ENCODE measurements at places on chromosomes 1 and 21.

- ATAC-seq, result no peak
Measured at GRCh38 chr1:36879613-36880012, 154.7 kb downstream of the GRIK3 start.

DNA sequence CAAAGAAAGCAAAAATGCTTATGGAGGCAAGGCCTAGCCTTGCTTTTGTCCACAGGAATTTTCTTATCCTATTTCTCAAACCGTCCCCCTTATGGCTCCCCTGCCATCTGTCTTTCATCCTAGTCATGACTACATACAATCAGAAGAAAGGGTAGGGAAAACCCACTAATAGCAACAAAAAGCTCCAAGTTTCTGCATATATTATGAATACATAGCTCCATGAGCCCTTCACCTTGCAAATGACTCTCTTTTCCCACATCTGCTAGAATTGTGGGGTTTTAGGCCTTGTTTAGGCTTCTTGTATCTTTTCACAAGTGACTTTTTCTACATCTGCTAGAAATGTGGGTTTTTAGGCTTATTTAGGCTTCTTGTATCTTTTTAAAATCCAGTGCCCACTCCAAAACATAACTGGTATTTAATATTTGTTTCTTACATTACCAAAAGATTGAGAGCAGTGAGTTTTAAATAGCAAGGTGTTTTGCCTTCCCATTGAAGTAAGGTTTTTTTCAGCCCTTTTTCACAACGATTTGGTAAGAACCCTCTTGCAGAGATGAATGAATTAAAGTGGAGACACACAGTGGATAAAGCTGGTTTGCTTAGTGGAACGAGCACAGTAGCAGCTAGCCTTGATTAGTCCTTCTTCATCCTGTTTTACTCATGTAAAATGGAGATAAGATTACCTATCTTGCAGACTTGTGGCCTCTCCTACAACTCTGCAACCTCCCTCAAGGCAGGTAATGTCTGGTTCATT lies 4.4 kb downstream of the GADD45A start:
- no peak for ATAC-seq

- no peak for ATAC-seq
Measured at GRCh38 chr1:226915672-226915995, 24.5 kb upstream of the COQ8A start.

DNA sequence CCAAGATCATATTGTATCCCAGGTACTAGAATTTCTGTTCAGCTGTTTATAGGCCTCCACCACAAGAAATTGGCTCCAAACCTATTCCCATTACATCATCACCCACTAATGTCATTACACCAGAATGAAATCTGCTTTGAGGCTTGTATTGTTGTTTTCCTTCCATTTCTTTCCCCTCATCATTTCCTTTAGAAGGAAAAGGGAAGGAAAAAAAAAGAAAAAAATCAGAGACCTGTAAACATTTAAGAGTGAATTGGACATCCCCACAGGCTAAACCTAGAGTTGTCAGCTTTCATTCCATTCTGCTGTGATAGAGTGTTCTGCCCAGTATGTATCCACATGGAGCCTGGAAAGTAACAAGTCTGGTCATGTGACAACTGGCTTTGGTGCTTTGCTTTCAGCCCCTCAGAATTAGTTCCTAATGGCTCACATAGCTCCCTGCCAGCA lies 44.6 kb downstream of the NFYC start:
- no peak for ATAC-seq

- ATAC-seq, result no peak
Measured at GRCh38 chr1:239879321-239880170, 212.1 kb upstream of the FMN2 start.

DNA sequence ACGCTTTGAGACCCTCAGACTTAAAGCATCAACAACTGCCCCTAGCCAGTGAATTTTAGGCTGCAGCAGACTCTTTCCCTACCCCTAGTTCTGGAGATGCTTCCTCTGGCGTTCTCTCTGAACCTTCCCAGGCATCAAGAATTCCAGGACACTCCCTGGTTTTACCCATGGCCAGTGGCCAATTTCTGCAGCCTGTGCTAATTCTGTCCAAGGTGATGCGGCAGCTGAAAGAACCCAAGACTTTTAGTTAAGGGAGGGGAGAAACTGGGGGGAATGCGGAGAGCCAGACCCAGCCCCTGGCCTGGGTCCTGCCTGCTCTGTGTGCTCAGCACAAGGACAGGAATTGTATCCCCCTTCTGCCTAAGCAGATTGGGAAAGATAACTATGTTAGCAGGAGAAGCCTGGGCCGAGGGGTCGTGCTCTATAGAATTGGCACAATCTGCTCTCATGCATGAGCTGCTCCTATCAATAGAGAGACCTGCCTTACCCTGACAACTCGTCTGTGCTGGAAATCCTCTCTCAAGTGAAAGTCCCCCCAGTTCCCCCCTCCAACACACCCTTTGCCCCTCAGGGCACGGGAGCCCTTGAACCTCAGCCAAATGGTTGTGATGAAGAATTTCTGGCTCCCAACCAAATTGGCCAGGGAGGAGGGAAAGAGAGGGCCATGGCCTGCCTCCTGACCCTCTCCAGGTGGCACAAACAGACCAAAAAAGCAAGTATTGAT lies 5.4 kb upstream of the GJA8 start:
- no peak for ATAC-seq

DNA sequence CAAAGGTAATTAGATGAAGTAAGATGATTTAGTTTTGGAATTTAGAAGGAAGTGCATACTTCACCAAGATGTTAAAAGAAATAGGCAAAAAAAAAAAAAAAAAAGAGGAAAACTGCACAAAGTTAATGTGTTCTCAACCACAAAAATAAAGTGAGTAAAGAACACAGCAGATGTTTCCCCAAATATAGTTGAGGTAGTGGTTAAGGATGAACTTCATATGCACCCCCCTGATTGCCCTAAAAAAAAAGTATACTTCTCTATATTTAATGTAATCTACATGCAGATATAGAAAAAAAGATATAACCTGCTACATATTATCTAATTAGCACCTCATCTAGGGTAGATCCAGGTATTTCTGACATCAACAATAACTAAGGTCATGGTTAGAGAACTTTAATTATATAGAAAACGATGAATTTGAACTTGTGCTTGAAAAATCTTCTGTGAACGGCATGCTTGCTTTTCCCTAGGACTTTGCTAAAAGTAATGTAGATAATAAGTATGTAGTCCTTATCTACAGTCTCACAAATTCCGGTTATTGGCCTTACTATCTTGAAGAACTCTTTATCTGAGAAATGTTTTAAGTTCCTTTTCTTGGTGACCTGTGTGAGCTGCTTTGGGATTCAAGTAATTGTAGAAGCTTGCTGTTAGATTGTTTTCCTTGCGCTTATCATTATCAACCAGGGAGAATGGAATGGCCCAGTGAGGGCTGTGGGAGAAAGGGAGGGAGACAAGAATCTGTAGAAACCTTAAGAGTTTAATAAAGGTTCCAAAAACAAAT lies 70.1 kb upstream of the LRRC7 start:
- ATAC-seq, result no peak

- ATAC-seq, result no peak
Measured at GRCh38 chr1:83910461-83910860, 88.5 kb downstream of the TTLL7 start.

- ATAC-seq, result peak; percentile 80
Measured at GRCh38 chr1:59355361-59355760, 58.5 kb downstream of the FGGY start.

GRCh38 chr1:34188418-34188817 lies 11.7 kb downstream of the C1orf94 start:
- no peak for ATAC-seq

DNA sequence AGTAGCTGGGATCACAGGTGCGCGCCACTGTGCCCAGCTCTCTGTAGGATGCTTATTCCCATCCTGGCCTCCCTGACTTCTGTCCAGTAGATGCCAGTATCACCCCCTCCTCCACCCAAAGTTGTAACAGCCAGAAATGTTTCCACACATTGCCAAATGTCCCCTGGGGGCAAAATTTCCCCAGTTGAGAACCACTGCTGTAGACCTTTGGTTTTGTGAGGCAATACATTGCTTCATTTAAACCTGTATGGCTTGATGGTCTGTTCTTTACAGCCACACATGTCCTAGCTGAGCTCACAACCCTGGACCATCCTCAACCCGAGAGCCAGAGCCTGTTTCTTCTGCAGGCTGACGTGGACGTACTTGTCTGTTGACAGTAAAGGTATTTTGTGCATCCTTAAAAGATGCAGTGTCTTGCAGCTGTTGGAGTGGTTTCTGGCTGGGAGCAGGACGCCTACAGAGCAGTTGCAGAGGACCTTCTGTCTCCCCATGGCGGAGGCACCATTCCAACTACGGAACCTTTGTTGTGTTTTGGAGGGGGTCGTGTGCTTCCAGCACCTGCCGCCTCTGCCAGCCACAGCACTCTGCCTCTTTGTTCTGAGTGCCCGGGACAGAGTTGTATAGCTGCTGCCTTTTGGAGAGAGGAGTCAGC lies 26.6 kb downstream of the DOP1B start:
- no peak for ATAC-seq

DNA sequence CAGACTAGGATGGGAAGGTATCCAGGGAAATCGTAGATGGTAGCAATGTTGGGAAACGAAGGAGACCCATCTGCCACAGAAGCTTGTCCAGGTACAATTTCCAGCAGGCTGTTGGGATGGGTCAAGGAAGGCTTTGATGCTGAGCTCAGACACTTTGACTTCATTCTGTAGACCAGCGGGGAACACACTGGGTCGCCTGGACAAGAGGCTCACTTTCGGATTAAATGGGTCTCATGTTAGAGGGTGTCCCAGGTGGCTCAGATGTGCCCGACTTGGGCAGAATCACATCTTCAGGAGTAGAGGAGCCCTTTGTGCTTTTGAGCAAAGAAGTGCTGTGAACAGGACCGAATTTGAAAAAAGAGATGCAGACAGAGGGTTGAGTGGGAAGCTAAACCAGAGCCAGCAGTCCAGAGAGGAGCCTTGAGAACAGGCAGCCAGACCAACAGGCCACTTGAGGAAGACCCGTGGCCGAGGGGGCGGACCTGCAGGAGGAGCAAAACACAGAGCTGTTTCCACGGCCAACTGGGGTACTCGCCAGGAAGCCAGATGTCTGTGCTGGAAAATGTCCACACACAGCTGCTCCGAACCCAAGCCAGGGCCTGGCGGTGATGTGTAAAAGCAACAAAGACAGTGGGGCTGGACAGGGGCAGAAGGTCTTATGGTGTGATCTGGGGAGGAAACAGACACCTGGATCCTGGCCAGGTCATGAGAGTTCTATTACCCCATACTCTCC lies 146.9 kb downstream of the AJAP1 start:
- no peak for ATAC-seq

DNA sequence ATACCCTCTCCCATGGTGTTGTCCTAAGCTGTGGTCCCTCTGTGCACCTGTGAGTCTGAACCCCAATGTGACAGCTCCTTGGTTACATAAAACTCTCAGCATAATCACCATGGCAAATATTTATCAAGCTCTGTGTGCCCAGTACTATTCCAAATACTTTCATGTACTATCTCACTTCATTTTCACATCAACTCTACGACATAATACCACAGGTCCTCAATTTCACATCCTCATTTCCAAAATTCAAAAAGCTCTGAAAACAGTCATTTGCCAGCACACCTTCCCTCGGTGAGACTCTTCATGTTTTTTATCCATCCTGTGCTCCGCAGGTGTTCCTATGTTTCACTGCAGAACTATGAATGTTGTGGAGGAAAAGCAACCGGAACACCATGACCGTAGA lies 12.4 kb upstream of the CREG1 start:
- no peak for ATAC-seq

- ATAC-seq, result no peak
Measured at GRCh38 chr1:145917595-145917994, 922 bp downstream of the PEX11B start.

GRCh38 chr1:43348343-43348808 lies 10.4 kb upstream of the CDC20 start:
- ATAC-seq, result no peak

DNA sequence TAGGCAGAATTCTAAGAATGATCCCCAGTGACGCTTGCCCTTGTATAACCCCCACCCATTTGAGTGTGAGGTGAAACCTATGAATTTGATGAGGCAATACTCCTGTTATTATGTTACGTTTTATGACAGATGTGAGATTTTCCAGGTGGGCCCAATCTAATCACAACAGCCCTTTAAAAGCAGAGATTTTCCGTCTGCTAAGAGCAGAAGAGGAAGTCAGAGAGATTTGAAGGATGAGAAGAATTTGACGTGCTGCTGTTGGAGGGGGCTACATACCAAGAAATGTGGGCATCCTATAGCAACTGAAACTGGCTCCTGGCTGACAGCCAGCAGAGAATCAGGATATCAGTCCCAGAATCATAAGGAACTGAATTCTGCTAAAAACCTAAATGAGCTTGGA lies 2.4 kb upstream of the SLC19A2 start:
- ATAC-seq, result no peak

DNA sequence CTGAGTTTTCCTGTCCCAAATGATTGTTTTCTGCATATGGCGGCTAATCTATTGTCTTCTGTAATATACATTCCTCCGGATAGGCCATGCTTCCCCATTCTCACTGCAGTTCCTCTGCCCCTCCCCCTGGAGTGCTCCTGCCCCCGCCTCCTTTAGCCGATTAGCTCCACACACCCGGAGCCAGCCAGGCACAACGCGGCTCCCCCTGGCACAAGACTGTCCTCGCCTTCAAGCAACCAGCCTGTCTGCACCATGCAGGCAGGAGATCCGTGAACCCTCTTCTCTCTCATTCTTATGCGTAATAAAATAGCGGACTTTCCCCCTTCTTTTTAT lies 18.0 kb downstream of the SERTAD4 start:
- ATAC-seq, result no peak

- ATAC-seq, result no peak
Measured at GRCh38 chr1:107315652-107316051, 174.8 kb downstream of the NTNG1 start.

DNA sequence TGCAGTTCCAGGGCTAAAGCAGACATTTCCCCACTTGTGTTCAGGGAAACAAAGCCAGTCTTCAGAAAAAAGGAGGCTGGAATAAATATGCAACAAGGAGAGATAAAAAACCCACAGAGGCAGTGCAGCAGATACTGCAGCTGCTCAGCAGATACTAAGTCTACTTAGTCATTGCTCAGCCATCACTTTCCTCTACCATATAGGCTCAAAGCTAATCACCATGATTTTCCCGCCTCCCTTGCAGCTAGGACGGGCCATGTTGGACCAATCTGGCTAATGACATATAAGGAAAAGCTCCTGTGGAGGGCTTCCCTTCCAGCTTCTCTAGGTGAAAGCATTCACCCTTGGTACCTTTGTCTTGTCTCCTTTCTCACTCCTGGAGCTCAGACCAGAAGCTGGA lies 10.0 kb upstream of the EFHD2 start:
- ATAC-seq, result no peak

DNA sequence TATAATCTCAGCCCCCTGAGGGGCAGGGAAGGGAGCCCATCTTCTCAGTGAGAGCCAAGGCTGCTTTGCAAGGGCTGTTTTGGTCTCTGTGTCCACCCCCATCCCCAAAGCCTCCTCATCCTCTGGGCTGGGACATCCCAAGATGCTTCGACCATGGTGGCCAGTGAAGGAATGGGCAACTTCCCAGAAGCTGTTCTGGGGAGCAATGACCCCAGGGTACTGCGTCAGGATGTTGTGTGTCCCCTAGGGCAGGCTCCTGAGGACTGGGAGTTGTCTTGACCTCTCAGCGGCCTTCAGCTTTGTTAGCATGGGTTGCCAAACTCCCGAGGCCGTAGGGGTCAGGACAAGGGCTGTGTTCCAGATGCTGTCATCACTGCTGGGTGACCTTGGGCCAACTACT lies 238.4 kb upstream of the POU3F1 start:
- ATAC-seq, result no peak

GRCh38 chr1:205382561-205382960 lies 25.8 kb upstream of the KLHDC8A start:
- ATAC-seq, result no peak
